ENCODE measurements at places on chromosomes 6 and 20.

DNA sequence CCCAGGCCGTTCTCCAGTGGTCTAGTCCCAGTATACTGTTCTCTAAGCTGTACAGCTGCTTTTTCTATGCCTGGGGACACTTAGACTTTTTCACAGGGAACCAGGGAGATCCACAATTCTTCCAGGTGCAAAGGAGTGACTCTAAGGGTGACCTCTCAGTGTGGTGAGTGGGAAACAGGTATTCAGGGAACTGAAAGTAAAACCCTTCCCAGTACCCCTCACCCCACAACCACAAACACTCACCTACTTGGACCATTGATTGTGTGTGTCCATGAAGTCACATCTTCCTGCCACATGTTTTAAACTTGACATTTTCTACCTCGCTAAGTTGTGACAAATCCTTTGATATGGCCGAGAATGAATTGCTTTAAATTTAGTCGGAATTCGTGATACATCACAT lies 183.6 kb downstream of the CLIC5 start:
- DNase-seq = no peak

DNA sequence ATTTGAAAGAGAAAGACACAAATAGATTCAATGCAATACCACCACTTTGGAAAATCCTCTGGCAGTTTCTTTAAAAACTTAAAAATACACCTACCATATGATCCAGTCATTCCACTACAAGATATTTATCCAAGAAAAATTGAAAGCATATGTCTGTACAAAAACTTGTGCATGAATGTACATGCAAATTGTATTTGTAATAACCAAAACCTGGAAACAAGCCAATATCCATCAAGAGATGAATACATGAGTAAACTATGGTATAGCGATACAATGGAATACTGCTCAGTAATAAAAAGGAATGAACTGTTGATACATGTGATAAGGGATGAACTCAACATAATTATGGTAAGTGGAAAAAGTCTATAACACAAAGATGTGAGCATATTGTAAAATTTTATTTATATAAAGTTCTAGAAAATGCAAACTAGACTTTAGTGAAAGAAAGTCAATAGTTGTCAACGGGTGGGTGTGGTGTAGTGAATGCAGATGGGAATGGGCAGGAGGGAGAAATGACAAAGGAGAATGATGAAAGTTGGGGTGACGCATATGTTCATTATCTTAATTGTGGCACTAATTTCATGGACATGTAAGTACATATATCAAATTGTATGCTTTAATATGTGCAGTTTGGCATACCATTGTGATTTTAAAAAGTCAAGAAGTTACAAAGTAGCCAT lies 347.5 kb downstream of the SAMD5 start:
- no peak for DNase-seq

DNA sequence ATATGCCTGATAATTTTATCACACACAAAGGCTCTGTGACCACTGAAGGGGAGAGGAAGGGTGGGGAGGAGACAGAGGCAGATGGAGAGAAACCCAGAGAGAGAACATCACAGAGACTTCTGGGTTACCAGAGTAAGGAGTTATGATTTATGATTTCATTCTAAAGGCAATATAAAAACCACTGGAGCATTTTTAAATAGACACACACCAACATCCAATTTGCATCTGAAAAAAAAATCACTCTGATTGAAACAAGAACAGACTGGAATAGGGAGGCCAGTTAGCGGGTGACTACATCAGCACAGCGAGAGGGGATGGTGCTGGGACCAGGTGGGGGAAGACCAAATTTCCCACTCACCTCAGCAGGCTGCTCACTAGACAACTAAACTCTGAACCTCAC lies 104.8 kb downstream of the AGPAT4 start:
- no peak for DNase-seq

- no peak for DNase-seq
These were observed 101.2 kb upstream of the COL21A1 start for GRCh38 chr6:56348578-56348977.

DNA sequence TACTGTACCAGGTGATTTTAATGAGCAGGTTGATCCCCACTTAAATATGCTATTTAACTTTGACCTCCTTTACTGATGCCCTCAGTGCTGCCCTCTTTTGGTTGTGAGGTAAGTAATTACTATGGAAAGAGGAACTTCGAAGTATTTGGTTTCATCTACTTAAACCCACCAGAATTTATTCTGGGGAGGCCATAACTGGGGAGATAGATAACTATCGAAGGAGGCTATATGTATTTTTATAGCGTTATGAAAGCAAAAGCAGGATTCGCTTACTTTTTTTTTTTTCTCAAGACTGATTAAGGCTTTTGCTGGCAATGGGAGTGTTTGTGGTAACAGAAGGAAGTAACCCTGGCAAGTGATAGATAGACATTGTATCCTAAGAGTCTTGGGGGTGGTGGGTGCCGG lies 168.9 kb upstream of the CENPW start:
- no peak for DNase-seq

DNA sequence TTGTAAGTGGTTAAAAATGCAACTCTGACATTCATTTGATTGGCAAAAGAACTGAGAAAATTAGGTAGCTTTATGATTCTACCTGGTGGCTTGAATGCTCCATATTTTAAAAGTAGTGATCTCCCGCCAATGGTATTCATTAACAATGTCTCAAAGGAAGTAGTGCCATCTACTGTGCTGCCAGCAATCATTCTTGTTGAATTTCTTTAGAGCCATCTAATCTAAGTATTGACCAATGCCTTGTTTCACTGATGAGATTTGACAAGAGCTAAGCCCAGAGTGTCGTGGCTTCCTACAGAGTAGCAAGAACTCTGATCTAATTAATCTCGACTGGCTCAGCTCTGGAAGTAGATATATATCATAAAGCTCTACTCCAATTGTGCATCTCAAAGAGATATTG lies 696.7 kb downstream of the C6orf118 start:
- no peak for DNase-seq

GRCh38 chr20:37299718-37300528 lies 10.5 kb downstream of the MANBAL start:
- DNase-seq = no peak

GRCh38 chr6:123635144-123635543 lies 1.6 kb downstream of the TRDN start:
- no peak for DNase-seq

DNA sequence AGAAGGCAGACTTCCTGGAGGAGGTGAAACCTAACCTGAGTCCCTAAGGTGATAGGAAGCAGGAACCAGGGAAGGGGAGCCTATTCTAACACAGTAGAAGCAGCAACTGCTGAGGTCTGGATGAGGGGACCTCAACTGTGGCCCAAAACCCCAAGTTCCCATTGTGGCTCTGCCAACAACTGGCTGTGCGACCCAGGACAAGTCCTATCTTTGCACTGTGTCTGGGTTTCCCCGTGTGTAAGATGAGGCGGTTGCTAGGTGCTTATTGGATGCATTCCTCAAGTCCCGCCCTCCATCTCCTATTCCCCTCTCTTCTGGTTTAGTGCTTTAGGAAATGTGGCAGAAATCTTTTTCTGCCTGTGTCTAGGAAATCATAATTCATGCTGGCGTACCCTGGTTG lies 52.2 kb upstream of the TTPAL start:
- DNase-seq = no peak

DNA sequence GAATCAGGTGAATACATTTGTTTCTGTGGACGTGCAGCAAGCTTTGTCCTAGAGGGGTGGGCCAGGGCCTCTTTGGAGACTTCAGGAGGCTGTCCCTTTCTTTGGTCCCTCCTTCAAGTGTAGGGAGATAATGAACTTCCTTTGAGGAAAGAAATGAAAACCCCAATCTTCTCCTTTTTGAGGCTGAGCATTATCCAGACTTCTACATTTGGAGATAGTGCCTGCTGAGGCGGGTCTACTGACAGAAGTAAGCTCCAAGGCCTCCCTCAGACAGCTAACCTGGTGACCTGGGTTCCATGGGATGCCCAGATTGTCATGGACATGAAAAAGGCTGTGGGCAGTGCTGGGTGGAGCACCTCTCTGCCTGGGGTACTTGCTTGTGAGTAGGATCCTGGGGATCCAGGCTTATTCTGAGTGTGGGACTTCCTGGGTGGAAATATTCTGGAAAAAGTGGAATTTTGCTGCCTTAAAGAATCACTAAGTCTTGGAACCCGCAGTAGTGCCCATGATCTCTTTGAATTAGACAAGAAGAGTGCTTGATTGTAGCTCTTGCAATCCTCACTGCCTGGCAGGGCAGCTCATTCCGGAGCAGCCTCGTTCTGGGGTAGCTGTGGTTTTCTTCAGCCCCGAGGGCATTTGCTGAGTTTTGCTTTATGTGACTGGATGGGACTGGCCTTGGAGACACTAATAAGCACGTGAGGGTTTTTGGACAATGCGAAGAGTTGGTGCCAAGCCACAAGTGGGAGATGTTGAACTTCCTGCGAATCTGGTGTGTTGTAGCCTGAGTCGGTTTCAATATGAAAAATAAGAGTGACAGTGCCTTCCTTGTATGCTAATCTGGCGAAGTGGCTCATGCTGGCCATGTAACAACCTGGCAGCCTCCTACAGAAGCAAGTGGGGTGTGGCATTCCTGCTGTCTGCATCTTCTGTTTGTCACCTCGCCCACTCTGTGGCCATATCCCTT lies 28.1 kb downstream of the SNRNP48 start:
- no peak for DNase-seq

DNA sequence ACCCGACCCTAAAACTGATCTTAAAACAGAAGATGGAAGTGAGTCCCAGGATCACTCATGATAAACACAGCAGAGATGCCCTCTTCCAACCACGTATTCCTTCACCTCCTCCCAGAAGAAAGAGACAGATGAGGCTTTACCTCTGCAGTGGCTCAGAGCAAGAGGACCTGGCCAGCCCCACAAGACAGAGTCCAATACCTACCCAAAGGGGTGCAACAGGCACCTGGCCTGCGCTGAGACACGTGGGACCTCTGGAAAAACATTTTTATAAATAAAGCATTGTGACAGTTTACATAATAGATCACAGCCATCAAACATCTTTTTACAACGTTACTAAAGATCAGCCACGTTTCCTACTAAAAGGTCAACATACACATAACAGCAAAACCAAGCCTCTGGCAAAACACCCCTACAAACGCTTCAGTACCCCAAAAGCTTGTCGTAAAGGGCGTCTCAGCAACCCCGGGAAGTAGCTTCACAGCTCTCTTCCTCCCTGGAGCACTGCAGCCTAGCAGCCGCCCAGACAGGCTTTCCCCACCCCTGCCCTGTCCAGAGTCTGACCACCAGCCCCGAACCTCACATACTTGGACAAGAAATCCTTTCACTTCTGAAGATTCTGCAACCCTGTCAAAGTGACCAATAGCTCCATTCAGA lies 2.9 kb downstream of the TAF4 start:
- DNase-seq = no peak

- no peak for DNase-seq
These were observed 9.2 kb downstream of the QKI start for GRCh38 chr6:163423696-163424095.

DNA sequence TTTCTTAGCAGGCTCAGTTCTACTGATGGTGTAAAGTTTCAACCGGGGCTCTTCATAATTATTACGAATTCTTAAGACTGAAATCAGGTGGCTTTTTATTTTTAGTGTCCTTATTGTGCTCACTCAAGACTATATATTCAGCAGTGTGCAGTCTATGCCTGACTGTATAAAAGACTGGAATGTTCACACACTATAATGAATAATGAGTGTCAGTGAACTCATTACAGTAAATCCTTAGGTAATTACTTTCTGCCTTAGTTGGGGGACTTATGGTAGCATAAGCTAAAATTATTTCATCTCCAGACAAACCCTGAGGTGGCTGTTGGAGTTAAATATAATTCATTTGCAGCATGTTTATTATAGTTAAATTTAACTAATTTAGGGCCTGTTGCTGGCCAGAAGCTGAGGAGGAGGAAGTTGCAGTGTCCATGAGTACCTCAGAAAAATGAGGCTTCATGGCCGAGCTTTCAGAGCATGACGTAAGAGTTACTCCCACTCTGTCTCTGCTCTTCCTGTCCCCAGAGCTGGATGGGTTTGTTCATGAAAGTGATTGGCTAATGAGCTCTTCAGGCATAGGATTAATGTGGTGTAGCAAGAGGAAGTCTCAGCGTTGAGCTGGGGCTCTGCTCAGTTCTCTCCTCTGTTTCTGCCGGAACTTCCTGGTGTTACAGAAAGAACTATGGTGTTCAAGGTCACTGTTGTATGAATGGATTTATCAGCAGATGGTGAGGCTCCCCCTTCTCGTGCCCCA lies 335.7 kb downstream of the NRN1 start:
- no peak for DNase-seq

GRCh38 chr6:169251371-169251802 lies 2.3 kb downstream of the THBS2 start:
- DNase-seq = no peak

Measured in NCI-H2081 treated with DMSO at 0.1 percent for 48 hours (cell line).